ENCODE measurements at places on chromosomes 11 and 22.

GRCh38 chr22:49345896-49346295 is 481.8 kb downstream of the BRD1 start:
- no peak for DNase-seq

GRCh38 chr11:11604370-11604990 is 17.3 kb downstream of the GALNT18 start:
- DNase-seq = no peak

DNA sequence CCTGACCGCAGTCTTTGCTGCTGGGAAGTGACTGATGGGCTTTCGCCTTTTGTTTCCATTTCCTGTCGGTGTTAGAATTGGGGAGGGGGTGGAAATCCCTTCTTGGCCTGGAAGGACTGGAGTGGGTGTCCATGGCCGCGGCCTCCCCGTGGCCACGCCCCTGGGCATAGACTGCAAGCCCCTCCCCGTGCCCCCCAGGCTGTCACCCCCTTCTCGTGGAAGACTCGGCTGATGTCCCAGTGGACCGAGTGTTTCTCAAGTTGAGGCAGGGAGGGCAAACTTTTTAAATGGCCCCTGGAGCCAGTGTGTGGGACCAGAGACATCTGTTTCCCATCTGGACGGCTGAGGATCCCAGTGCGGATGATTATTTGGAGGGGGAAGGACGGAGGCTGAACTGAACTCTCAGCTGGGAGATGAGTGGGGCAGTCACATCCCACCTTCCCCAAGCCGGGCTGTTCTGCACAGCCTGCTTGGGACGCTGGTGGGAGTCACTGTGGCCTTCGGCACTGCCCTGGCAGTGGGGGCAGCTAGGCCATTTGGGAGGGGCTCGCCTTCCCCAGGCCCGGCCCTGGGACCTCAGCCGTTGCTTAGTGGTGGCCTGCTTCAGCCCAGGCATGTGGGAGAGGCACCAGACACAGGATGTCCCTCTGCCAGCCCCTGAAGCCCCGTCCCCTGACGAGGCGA is 1.6 kb downstream of the CD81 start:
- no peak for DNase-seq

DNA sequence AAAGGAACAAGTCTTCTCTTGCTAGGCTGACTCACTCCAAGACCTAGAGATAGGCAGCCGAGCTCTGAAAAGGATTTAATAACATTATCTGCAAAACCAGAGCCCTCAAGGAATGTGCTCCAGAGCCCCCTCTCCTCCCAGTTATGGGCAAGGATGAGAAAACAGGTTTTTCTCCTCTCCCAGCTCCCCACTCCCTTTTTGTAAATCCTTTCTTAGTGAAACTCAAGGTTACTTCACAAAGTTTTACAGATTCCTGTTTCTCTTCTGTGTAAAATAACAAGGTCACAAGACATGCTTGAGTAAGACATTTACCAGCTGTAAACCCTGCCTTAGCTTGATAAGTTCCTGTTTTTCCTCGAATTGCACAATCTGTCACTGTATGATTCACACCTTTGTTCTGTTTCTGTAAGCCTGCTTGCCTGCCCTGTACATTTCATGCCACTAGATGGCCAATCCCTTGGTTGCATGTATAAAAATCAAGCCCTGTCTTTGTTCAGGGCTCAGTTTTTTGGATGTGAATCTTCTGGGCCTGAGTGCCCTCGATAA is 489.4 kb downstream of the KCNA4 start:
- no peak for DNase-seq

- DNase-seq = no peak
Observed at GRCh38 chr22:48594757-48595510, 1232.7 kb downstream of the BRD1 start.

Data from NCI-H146 (cell line).